ENCODE measurements at places on chromosomes 7 and 10. TPM values are rescaled to one million over a fixed set of nuclear protein-coding genes. Genes with fewer than 3 reads are reported as not detected.

GSDME gene
- 13.7 TPM for total RNA-seq

ABCB4 gene
- total RNA-seq, result under 0.01 TPM

WASHC2C gene
- total RNA-seq, result 24.5 TPM

TMEM178B gene
- under 0.01 TPM for total RNA-seq

DUSP5 gene
- total RNA-seq, result 34.1 TPM

TRIM74 gene
- not detected for total RNA-seq

- no peak for DNase-seq
Observed at GRCh38 chr10:71291528-71291900, 27.5 kb upstream of the SLC29A3 start.

DNA sequence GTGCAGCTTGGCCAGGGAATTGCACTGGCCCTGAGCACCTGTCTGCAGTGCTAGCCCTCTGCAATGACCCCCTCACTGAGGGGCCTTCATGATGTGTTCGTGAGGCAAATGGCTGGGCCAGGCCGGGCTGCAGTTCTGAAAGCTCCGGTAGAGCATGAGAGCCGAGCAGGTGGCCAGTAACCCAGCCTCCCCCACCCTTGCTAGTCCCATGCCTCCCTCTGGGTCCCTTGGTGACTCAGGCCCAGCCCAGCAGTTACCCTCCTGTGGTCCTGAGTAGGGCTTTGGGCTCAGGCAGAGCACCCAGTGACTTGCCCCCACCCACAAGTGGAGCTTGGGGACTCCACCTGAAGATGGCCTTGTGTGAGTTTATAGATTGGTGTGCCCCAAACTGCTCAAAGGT, 16.1 kb upstream of the CSGALNACT2 start:
- no peak for DNase-seq

GRCh38 chr7:158695726-158696452, 8.7 kb downstream of the NCAPG2 start:
- DNase-seq, result peak; percentile 88

DNA sequence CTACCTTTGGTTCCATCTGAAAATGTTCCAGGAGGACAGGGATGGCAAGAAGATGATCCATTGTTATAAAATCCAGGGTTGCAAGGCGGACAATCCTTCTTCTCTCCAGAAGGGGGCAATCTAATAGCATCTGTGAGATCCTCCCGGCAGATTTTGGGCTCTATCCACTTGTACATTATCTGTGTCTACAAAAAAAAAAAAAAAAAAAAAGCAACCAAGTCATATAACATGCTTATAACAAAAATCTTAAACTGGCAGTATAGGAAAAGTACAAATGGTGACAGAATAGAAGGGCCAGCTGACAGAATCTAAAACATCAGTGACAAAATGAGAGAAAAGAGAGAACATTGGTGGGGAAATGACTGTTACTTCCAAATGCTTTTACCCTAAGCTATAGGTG, 132.7 kb downstream of the ELAPOR2 start:
- peak; percentile 31 for DNase-seq

GRCh38 chr10:24465891-24466818, 257.2 kb downstream of the KIAA1217 start:
- DNase-seq, result peak; percentile 85

DNA sequence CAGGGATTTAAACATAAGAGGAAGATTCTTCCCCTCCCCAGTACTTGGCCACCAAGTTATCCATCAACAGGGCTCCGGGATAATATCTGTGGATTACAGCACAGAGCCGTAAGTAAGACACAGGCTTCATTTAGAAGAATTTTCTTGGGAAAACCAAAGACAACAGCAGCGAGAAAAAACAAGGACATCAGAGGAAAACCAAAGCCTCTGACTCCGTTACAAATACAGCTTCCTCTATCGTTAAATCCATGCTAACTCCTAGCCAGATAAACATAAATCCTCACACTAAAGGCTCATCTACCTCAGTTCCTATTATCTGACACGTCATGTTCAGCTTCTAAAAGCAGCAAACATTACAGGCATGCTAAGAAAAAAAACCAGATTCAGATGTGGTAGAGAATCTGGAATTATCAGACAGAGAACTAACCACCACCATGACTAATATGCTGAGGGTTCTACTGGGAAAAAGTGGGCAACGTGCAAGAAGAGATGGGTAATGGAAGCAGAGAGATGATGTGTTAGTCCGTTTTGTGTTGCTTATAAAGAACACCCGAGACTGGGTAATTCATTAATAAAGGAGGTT, 48.4 kb downstream of the BRI3 start:
- no peak for DNase-seq

GRCh38 chr7:138873220-138873892, 75.4 kb upstream of the ATP6V0A4 start:
- no peak for DNase-seq

GRCh38 chr7:74271742-74272141, 17.5 kb upstream of the CLIP2 start:
- peak; percentile 61 for DNase-seq

DNA sequence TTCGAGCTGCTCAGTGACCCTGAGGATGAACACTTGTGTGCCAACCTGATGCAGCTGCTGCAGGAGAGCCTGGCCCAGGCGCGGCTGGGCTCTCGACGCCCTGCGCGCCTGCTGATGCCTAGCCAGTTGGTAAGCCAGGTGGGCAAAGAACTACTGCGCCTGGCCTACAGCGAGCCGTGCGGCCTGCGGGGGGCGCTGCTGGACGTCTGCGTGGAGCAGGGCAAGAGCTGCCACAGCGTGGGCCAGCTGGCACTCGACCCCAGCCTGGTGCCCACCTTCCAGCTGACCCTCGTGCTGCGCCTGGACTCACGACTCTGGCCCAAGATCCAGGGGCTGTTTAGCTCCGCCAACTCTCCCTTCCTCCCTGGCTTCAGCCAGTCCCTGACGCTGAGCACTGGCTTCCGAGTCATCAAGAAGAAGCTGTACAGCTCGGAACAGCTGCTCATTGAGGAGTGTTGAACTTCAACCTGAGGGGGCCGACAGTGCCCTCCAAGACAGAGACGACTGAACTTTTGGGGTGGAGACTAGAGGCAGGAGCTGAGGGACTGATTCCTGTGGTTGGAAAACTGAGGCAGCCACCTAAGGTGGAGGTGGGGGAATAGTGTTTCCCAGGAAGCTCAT, 1.1 kb downstream of the DDIT4 start:
- peak; percentile 82 for DNase-seq

DNA sequence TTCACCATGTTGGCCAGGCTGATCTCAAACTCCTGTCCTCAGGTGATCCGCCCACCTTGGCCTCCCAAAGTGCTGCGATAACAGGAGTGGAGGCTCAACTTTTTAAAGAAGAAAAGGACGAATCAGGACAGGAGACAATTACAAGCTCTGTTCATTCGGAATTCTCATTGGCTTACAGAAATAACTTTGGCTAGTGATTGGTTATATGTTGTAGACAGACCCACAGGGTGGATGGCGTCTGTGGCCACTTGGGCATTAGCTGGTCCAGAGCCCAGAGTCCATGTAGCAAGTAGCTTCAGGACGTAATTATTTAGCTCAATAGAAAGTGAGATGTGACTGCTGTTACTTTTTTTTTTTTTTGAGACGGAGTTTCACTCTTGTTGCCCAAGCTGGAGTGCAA, 160.5 kb upstream of the TNRC18 start:
- no peak for DNase-seq

Data from dermis microvascular lymphatic vessel endothelial cell (primary cell).